ENCODE measurements at places on chromosomes 11 and 22. TPM values are rescaled to one million over a fixed set of nuclear protein-coding genes. Genes with fewer than 3 reads are reported as not detected.

OR51B4 gene
- total RNA-seq = not detected

FOLR1 gene
- total RNA-seq = not detected

MMP26 gene
- not detected for total RNA-seq

OR52H1 gene
- not detected for total RNA-seq

CAVIN3 gene
- 45.3 TPM for total RNA-seq

CD151 gene
- 72.8 TPM for total RNA-seq

SCUBE1 gene
- 0.08 TPM for total RNA-seq

SHISAL1 gene
- not detected for total RNA-seq

RAG1 gene
- 0.27 TPM for total RNA-seq

FGF4 gene
- not detected for total RNA-seq
